ENCODE measurements at places on chromosomes 7 and 10. TPM values are rescaled to one million over a fixed set of nuclear protein-coding genes. Genes with fewer than 3 reads are reported as not detected.

MAT1A gene
- not detected for total RNA-seq

SLC16A9 gene
- 2.9 TPM for total RNA-seq

ADGRA1 gene
- total RNA-seq = 0.87 TPM

CHST15 gene
- 2.7 TPM for total RNA-seq

ATXN7L1 gene
- total RNA-seq = 32.8 TPM

NEUROG3 gene
- total RNA-seq = not detected

Measured in A673 (cell line).